Ureter (tissue), 1 donor: ENCODE measurements at places on chromosomes 1 and 21.
A peak's percentile ranks its signal among the peaks of the same experiment; 100 is the strongest.

DNA sequence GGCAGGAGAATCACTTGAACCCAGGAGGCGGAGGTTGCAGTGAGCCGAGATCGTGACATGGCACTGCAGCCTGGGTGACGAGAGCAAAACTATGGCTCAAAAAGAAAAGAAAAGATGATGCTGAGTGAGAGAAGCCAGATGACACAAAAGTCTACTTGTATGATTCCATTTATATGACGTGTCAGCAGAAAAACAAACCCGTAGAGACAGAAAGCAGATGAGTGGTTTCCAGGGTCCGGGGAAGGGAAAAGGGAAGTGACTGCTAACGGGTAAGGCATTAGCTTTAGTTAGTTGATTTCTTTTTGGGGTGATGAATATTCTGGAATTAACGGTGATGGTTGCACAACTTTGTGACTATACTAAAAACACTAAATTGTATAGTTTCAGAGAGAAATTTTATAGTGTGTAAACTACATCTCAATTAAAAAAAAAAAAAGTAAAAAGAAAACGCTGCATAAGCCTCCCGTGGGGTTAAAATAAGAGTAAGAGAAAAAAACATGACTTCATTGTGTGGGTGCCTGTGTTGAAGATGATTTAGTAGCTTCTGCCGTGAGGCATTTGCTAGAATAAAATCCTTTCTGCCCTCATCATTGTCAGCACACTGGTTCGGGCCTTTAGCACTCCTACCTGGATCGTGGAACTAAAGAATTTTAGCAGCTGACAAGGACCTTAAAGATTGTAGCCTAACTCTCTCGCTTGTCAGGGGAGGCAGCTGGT is 24.7 kb upstream of the ATP5PO start:
- DNase-seq = peak; percentile 19

DNA sequence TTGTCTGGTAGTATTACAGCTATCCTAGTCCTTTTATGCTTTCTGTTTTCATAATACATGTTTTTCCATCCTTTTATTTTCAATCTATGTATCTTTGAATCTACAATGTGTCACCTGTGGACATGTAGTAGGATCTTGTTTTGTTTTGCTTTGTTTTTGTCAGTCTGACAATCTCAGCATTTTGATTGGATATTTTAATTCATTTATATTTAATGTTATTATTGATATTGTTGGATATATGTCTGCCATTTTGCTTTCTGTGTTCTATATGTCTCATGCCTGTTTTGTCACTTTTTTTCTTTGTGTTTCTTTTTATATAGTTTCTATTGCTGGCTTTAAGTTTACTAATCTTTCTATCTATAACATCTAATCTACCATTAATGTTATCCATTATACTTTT is 11.5 kb upstream of the PRSS38 start:
- DNase-seq = no peak

GRCh38 chr1:24558902-24559791 is 3.3 kb downstream of the NCMAP start:
- DNase-seq = peak; percentile 67

DNA sequence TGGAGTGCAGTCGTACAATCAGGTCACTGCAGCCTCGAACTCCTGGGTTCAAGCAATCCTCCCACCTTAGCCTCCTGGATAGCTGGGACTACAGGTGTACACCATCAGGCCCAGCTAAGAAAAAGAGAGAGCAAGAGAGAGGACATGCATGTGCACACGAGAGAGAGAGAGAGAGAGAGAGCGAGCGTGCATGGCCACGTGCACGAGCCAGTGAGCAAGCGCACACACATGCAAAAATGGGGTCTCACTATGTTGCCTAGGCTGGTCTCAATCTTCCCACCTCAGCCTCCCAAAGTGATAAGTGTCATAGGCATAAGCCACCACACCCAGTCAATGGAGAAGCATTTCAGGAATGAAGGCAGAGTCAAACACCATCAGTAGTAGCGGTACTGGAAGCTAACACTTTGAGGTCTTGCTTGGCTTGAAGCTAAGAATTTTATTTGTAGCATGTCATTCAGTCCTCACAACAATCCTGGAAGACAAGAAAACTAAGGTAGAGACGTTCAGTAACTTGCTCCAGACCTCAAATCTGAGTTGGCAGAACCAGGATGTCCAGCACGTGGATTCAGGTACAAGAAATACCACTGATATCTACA is 14.5 kb downstream of the GNB1 start:
- DNase-seq = no peak

GRCh38 chr1:240792915-240793529 is 181.1 kb upstream of the GREM2 start:
- DNase-seq = no peak

- DNase-seq = no peak
Measured at GRCh38 chr21:31845151-31845729, 27.6 kb upstream of the HUNK start.

DNA sequence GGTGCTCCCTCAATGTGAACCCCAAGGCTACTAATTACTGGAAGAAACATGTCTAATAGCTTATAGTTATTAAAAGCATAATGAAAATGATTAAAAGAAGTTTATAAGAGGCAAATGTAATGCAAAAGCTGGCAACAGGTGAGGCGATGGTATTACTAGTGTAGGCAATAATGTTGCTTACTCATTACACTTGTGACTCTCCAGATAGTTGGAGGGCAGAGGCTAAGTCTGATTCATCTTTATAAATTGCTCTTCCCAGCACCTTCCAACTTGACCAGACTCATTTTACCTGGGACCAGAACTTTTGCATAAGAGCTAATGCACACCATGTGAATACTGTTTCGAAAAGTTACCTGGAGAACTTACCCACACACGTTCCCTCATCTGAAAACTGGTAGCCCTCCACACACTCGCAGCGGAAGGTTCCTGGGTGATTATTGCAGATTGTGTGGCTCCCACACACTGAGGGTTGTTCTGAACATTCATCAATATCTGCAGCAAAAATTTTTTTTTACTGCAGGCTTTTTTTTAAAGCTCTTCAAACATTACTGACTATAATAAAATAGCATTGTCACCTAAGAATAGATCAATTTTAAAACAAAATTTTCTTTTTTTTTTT is 48.0 kb downstream of the NID1 start:
- no peak for DNase-seq

DNA sequence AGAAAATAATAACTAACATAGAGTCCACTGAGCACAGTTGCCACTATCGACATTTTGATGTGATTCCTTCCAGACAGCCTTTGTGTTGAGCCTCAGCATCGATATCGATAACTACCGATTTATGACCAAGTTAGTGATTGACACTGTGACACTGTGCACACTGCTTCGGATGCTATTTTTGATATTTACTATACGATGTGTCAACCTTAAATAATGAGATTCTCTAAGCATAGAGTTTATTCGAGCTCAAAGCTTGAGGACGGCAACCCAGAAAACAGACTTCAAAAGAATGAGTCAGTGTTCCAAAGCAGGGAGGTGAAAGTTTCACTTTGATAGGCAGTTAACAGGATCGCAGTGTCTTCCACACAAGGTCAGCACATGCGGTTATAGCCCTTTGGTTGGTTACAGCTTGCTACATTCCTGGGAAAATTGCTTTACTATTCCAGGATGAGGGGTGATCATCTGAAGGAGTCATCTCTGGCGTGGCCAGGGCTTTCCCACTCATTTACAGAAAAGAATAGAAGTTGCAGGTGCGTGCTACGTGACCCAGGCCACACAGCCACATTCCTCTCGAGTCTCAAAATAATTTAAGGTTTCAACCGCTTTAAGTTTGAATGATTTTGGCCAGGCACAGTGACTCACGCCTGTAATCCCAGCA is 53.6 kb upstream of the EFHD2 start:
- DNase-seq = no peak

DNA sequence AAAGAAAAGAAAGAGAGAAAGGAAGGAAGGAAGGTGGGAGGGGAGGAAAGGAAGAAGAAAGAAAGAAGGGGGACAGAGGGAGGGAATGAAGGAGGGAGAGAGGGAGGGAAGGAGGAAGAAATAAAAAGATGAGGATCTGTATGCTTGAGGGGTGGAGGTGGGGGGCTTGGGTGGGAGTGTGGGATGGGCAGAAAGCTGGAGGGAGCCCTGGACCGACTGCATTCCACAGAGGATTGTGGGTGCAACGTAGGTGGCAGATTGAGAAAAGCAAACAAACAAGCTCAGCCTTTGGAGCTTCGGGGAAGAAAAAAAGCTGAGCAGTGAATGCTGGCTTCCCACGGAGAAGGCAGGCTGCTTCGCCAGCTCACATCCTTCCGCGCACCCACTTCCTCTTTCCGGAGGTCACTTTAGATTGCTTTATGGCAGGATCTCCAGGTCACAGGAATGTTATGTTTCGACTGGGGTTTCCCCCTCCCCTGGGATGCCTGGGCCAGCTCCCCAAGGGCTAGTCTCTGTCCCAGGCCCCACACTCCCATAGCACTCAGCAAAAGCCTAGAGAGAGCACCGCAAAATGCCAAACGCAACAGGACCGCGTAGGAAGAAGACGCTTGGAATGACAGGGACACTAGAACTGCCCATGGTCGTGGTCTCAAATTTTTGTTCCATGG is 20.7 kb upstream of the LGALS8 start:
- DNase-seq = peak; percentile 73

DNA sequence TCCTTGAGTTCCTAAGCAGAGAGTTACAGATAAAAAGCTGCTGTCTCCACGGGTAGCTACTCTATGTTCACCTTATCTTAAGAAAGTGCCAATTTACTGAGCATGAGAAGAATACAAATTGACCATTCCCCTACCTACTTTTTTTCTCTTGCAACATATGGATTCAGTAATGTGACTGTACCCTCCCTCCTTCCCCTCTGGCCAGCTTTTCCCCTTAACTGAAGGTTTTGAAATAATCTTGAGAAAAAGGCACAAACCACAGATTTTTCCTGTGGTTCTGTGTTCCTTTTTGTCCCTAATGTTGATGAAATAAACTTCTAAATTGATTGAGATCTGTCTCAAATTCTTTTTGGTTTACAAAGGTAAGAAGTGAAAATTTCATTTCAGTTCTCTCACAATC is 2.6 kb upstream of the CD2 start:
- DNase-seq = no peak
